Stimulated activated CD8-positive, alpha-beta memory T cell treated with anti-CD3 and anti-CD28 coated beads, Interleukin-7, amount 100 ng/mL, for 1 hour (primary cell): ENCODE measurements at places on chromosomes 4 and X.

- no peak for DNase-seq
Observed at GRCh38 chrX:143095816-143096215, 70.1 kb downstream of the SPANXN4 start.

DNA sequence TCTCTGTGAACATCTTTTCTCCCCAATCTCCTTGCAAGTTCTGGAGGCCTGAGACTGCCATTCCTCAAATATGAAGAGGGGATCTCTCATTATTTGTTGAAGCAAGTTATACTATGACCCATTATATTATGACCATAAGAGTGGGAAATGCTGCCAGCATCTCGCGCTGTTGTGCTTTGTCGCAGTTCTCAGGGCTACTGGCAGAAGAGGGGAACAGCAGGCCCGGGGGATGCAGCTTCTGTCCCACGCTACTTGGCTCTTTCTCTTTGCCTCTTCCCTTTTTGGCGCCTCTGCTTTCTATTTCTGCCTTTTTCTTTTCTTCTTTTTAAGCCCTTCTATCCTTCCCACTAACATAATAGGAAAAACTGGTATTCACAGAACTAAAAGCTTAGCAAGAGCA lies 64.2 kb downstream of the GEMIN8 start:
- no peak for DNase-seq

- DNase-seq = no peak
Observed at GRCh38 chr4:139886798-139887197, 221.2 kb downstream of the MGST2 start.

GRCh38 chrX:79080141-79080540 lies 64.3 kb upstream of the GPR174 start:
- DNase-seq = no peak

DNA sequence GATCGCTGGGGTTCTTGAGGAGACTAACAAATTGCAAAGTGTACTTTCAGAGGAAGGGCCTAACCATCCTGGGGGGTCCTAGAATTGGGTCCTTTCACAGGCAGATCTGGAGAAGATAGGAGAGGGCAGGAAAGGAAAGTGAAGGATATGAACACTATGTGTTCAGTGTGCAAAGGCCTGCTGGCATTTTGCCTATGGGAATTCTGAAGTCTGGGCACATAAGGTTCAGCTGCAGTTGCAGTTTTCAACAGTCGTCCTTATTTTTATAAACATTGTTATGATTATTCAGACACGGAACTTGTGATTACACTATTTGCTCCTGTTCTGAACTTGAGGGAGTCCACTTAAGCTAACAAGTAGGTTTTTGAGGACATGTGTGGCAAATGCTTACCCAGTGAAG lies 1.3 kb upstream of the SLC25A5 start:
- no peak for DNase-seq

DNA sequence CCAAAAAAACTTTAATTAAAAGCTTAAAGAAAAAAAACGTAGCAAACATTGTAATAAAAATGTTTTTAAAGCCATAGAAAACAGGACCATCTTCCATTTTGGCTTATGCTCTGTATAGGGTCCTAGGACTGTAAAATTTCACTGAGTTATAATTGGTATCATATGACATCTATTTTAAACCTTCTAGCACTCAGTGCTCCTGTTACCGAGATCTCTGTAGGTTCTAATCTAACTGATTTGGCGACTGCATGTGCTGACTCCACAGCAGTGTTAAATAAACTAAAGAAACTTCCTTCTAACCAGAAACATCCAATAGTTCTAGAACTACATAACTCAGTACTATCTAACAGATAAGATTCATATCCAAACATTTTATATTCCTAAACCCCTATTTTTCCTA lies at the start of gene ASB11:
Gene ASB11, minus strand, starts transcription at position 132 of the 400 bp plus-strand sequence. Its CDS starts 35 bp downstream, at position 97.
- no peak for DNase-seq

- DNase-seq = no peak
Observed at GRCh38 chr4:78544678-78545077, 6.9 kb upstream of the ANXA3 start.

DNA sequence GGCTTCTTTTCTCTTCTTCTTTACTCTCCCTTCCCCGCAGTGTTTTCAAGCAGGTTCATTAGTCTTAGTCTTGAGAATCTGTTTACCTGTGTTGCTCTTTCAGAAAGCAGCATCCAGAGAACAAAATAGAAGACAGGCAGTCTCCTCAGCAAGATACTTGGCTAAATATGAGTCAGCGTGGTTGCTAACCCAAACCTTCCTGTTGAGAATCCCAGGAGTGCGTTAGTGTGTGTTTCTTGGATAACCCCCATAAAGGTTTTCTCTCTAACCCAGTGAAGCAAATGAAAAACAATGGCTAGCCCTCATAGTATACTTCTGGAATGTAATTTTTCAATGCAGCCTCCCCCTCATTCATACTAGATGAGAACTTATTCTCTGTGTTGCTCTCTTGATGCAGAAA lies 41.1 kb downstream of the BMPR1B start:
- no peak for DNase-seq

DNA sequence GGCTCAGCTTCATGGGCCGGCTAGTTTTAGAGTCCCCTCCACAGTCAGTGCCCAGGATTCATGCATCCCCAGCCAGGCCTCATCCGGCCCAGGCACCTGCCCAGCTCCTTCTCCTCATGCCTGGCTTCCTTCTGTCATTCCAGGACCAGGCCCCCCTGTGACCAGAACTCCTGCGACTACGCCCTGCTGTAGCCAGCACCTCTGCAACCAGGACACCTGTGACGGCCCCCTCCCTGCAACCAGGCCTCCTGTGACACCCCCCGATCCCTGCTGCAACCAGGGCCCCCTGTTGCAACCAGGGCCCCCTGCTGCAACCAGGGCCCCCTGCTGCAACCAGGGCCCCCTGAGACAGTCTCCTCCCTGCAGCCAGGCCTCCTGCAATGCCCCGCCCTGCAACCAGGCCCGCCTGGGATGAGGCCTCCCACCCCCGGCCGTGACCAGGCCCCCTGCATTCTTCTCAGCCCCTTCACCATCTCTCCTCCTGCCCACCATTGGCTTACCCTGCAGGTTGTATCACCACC lies 46.8 kb downstream of the HTRA3 start:
- no peak for DNase-seq

- no peak for DNase-seq
Observed at GRCh38 chr4:106996490-106996889, 39.6 kb downstream of the DKK2 start.

DNA sequence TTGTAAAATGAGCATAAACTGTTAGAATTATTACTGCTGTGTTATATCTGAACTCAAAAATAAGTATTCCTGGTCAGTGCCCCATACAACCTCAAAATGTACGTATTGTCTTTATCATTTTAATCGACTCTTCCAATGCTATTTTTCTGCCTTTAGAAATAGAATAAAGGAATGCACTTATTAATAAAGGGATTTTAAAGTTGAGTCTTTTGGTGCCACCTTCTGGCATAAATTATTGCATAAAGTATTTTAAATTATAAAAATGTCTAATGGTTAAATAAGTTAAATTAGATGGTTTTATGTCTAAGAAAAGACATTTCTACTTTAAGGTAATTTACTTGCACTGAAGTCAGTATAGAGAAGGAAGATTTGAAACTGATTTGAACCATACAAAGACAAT lies 424.0 kb upstream of the NDST4 start:
- no peak for DNase-seq

DNA sequence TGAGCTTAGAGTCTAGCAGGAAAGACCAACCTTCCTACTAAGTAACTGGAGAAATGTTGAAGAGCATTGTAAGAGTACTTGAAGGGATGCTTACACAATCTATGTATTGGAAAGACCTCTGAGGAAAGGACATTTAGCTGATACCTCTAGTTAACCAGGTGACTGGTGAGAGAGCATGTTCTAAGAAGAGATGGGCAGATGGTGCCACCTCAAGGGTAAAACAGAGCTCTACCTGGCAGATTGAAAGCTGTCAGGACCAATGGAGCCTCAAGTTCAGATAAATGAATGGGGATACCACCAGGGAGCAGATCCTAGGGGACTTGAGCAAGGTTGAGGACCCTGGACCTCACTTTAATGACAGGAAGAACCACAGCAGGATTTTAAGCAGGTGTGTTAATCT lies 196.4 kb downstream of the QDPR start:
- no peak for DNase-seq

DNA sequence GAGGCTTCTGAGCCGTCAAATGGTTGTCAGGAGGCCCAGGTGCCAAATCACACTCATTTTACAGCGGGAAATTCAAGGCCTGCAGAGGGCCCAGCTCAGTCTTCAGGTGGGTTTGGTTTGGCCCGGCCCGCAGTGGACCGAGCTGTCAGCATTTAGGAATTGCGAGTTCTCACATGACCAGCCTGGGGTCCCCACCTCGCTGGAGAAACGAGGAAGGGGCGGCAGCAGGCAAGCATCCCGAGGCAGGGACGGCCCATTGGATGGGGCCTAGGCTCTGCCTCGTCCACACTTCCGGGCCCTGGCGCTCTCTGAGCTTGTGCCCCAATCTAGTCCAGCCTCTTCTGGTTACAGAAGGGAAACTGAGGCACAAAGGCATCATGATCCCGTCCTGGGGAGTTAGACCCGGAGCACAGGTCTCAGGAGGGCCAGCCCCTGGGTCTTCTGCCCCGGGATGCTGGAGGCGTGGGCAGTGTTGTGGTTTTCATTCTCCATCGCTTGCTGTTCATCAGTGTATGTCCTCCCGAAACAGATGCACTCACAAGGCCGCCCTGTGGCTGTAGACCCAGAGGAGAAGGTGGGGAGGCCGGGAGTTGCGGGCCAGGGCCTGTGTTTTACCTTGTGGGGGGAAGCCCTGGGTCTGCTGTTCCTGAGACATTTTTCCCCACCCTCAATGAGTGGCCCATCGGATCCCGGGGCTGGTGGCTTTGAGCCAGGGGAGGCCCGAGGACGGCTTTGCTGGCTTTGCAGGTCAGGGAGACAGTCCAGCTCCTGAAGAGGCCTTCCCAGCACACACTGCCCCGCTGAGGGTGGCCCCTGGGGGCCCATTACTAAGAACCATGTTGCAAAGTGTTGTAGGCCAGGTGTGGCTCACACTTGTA lies 8.9 kb downstream of the PSAPL1 start:
- no peak for DNase-seq

DNA sequence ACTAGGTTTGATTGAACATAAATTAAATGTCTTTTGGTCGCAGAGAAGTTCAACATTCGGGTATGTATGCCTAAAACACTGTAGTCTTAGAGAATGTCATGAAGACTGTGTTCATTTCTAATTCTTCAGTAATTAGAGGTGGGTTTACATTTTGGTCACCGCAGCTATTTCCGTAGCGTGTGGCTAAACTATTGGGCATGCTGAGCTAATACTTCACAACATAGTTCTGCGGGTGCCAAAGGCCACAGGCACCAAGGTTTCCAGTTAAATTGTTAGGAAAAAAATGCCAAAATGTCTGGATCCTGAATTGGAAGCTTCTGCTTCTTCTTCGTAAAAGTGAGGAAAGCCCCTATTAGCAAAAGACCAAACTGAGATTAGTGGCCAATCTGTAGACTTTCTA lies 25.1 kb downstream of the SMIM31 start:
- no peak for DNase-seq

GRCh38 chr4:1137850-1138249 lies 24.5 kb upstream of the RNF212 start:
- no peak for DNase-seq

- DNase-seq = no peak
Observed at GRCh38 chr4:82579932-82580331, 18.1 kb upstream of the TMEM150C start.

DNA sequence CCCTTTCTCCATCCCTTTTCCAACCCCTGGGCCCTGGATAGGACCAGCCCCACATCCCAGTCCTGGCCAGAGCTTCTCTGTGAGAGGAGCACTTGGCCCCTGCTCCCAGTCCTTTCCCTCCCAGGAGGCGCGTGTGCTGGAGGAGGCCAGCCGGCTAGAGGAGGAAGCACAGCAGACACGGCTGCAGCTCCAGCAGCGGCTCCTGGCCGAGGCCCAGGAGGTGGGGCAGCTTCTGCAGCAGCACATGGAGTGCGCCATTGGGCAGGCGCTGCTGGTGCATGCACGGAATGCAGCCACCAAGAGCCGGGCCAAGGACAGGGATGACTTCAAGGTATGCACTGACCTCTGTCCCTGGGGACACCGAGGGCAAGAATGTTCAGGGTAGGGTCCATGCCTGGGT lies 87.5 kb downstream of the EVC start:
- no peak for DNase-seq

DNA sequence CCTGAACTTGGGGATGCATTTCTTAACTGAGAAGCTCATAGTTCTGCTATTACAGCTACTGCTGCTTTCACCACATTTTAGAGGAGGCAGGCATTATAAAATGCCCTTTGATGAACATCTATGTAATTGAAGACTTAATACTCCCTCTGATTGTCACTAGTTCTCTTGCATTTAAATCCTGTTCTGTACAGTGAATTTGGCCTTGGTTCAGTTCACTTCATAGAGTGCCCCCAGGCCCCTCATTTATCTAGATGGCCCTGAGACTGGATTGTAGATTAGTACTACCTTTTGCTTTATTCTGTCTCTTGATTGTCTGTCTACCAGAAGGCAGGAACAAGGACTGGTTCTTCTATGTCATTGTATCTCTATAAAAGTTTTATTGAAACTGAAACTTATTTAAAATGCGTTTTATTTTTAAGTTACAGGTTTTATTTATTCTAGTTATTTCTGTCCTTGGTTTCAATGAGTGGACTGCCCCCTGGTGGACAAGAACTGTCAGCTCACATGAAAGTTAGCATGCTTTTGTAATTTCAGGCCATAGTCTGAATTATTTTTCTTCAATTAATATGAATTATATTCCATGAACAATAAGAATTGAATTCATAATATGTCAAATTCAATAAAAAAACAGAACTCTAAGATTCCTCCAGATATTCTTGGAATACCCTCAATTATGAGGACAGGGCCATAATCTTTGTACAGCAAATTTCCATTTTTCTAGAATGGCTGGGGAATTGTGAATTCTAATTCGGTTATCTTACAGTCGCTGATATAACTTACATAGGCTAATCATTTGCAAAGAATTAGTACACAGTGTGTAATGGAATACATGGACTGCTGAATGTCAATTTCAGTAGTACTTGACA lies 47.2 kb upstream of the TMEM33 start:
- DNase-seq = peak; percentile 8

DNA sequence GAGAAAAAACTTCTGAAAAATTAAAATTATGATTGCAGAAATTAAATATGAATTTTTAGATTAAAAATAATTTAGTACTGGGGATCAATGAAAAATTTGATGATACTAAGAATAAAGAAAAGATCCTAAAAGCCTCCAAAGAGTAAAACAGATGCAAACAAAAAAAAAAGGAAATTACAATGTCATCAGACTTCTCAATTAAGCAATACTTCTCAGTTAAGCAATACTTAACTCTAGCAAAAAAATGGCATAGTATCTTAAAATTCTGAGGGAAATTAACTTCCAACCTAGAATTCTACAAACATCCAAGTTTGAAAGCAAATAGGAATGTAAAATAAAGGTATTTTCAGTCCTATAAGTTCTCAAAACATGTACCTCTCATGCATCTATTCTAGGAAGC lies 141.2 kb upstream of the INTU start:
- no peak for DNase-seq

GRCh38 chrX:108001218-108001814 lies 19.1 kb upstream of the TEX13B start:
- DNase-seq = no peak

GRCh38 chr4:76326515-76326914 lies 20.0 kb downstream of the STBD1 start:
- DNase-seq = no peak
